Thyroid gland (tissue), 4 donors: ENCODE measurements at places on chromosomes 4 and X. TPM values are rescaled to one million over a fixed set of nuclear protein-coding genes. Genes with fewer than 3 reads are reported as not detected.

- no peaks in the 10 kb centered on the region for H3K36me3 ChIP-seq
- H3K27ac ChIP-seq = no peak overlapping the region
- H3K4me1 ChIP-seq = no peaks in the 10 kb centered on the region
- H3K4me3 ChIP-seq = no peak overlapping the region
- no peaks in the 10 kb centered on the region for H3K27me3 ChIP-seq
These were observed 238.1 kb upstream of the AGA start for GRCh38 chr4:177680308-177680707.

DNA sequence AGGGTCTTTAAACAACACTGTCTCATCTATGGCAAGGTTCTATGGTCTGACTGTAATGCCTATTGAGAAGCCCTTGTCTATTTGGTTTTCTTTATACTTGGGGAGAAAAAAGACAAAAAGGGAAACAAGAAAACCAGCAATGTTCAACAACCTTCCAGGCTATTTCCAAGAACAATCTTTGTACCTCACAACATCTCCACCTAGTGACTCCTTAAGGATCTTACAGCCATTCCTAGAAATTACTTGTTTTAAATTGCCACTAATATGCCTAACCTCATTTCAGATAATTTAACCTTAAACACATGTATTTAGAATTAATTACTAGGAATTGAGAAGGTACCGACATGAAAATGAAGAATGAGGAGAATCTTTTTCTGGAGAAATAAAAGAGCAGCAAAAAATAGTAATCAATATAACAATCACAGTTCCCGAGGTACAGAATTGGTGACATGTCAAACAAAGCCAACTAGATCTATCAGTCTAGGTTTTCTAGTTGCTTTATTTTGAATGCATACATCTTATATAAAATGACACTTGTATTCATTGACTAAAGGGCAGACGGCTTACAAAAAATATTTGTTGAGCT is 1.6 kb upstream of the RBM46 start:
- no peaks in the 10 kb centered on the region for H3K36me3 ChIP-seq
- no peaks in the 10 kb centered on the region for H3K27me3 ChIP-seq
- H3K4me1 ChIP-seq = no peaks in the 10 kb centered on the region
- H3K27ac ChIP-seq = no peak overlapping the region
- no peak for DNase-seq

- no peaks in the 10 kb centered on the region for H3K4me1 ChIP-seq
- H3K36me3 ChIP-seq = no peaks in the 10 kb centered on the region
- DNase-seq = peak; percentile 81
- H3K4me3 ChIP-seq = no peak overlapping the region
- H3K27ac ChIP-seq = no peak overlapping the region
- no peaks in the 10 kb centered on the region for H3K27me3 ChIP-seq
These were observed 1123.7 kb upstream of the POU3F4 start for GRCh38 chrX:82384401-82384800.

ARHGAP24 gene
- 50.5 TPM for total RNA-seq

DNA sequence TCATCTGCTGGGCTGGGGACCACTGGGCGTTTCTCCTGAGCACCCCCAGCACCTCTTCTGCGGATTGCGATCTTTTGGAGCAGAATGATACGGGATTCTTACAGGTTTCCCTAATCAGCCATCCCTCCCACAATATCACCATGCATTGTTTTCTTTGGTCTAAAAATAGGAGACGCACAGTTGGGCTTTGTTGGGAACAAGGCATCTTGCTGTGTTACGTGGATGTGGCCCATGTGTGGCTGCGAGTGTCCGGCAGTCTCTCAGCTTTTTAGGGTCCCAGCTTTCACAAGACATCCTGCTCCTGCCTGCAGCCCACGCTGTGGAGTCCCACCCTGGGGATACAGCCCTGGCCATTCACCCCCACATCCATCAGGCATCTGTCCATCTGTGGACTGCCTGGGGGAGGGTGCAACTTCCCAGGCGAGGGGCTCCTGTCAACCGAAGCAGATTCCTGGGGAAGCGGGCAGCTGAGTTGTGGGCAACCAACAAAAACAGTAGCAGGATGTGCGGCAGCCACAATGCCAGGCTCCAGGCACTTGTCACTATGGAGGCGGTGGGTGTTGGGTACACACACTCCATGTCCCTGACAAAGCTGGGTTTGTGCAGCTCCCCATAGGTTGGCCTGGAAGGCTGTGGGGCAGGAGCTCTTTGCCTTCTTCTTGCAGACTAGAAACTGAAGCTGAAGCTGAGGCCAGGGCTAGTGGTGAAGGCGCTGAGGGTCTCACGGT is 185.5 kb upstream of the PSAPL1 start:
- no peak overlapping the region for H3K4me3 ChIP-seq
- no peaks in the 10 kb centered on the region for H3K4me1 ChIP-seq
- no peak overlapping the region for H3K27ac ChIP-seq
- no peaks in the 10 kb centered on the region for H3K36me3 ChIP-seq

GRCh38 chr4:112557676-112558411 is 41.9 kb upstream of the NEUROG2 start:
- H3K27ac ChIP-seq = no peak overlapping the region
- H3K36me3 ChIP-seq = no peaks in the 10 kb centered on the region
- no peaks in the 10 kb centered on the region for H3K4me1 ChIP-seq
- H3K27me3 ChIP-seq = no peaks in the 10 kb centered on the region

- H3K27me3 ChIP-seq = no peaks in the 10 kb centered on the region
- H3K4me3 ChIP-seq = no peak overlapping the region
- DNase-seq = no peak
These were observed 6.0 kb downstream of the SEL1L3 start for GRCh38 chr4:25856756-25857155.

GRCh38 chr4:2415881-2416563 is 2.4 kb downstream of the ZFYVE28 start:
- H3K4me1 ChIP-seq = peaks cover 27% of the 10 kb centered on the region
- no peaks in the 10 kb centered on the region for H3K36me3 ChIP-seq
- no peak overlapping the region for H3K4me3 ChIP-seq
- H3K27ac ChIP-seq = peak overlapping the region; percentile 68
- H3K27me3 ChIP-seq = no peaks in the 10 kb centered on the region

GRCh38 chr4:48122756-48123155 is 11.3 kb downstream of the TXK start:
- peaks cover 18% of the 10 kb centered on the region for H3K4me1 ChIP-seq
- H3K27ac ChIP-seq = no peak overlapping the region
- H3K36me3 ChIP-seq = no peaks in the 10 kb centered on the region
- H3K4me3 ChIP-seq = no peak overlapping the region

- H3K36me3 ChIP-seq = no peaks in the 10 kb centered on the region
- H3K4me3 ChIP-seq = no peak overlapping the region
- DNase-seq = no peak
- no peaks in the 10 kb centered on the region for H3K27me3 ChIP-seq
- no peak overlapping the region for H3K27ac ChIP-seq
These were observed 41.3 kb upstream of the MXD4 start for GRCh38 chr4:2303121-2303685.

- no peaks in the 10 kb centered on the region for H3K27me3 ChIP-seq
- H3K4me3 ChIP-seq = no peak overlapping the region
- no peaks in the 10 kb centered on the region for H3K36me3 ChIP-seq
- H3K4me1 ChIP-seq = no peaks in the 10 kb centered on the region
- no peak for DNase-seq
These were observed 174.5 kb upstream of the C1QTNF7 start for GRCh38 chr4:15253349-15253748.

GRCh38 chr4:133424605-133425004 is 275.5 kb downstream of the PCDH10 start:
- no peak overlapping the region for H3K4me3 ChIP-seq
- no peaks in the 10 kb centered on the region for H3K36me3 ChIP-seq

TRIM75 gene
- not detected for total RNA-seq

GRCh38 chr4:2304877-2305561 is 43.1 kb upstream of the MXD4 start:
- no peaks in the 10 kb centered on the region for H3K36me3 ChIP-seq
- no peaks in the 10 kb centered on the region for H3K27me3 ChIP-seq
- no peak for DNase-seq
- no peak overlapping the region for H3K27ac ChIP-seq
- no peak overlapping the region for H3K4me3 ChIP-seq

DNA sequence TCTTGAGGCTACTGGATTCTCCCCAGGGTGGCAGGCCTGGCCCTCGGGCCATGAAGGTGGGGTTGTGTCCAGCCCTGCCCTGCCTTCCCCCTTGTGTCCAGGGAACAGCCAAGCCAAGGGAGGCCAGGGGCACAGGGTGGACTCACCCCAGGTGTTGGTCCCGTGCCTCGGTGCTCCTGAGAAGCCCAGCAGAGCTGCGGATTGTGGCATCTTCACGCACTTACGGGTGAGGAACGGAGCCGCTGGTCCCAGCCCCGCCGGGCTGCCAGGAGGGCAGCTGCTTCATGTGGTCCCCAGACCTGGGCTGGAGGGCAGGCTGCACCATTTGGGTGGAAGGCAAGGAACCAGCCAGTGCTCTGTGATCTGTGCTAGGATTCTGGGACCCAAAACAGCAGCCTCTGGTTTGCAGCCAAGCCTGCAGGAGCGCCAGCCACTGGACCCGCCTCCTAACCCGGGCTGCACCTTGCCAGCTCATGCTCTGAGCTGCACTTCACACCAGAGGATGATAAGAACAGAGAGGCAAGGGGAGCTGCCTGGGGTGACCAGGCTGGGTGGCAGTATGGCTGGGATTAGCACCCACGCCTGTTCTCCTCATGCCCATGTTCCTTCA is 36.1 kb upstream of the HMX1 start:
- no peak for DNase-seq
- H3K27ac ChIP-seq = no peak overlapping the region
- H3K27me3 ChIP-seq = no peaks in the 10 kb centered on the region
- H3K4me3 ChIP-seq = no peak overlapping the region
- no peaks in the 10 kb centered on the region for H3K4me1 ChIP-seq
- no peaks in the 10 kb centered on the region for H3K36me3 ChIP-seq

GRCh38 chrX:150446995-150447394 is 83.9 kb downstream of the MAMLD1 start:
- H3K4me1 ChIP-seq = no peaks in the 10 kb centered on the region
- no peak overlapping the region for H3K27ac ChIP-seq
- no peaks in the 10 kb centered on the region for H3K36me3 ChIP-seq
- H3K27me3 ChIP-seq = no peaks in the 10 kb centered on the region

- DNase-seq = no peak
- H3K4me3 ChIP-seq = no peak overlapping the region
- no peak overlapping the region for H3K27ac ChIP-seq
- H3K36me3 ChIP-seq = no peaks in the 10 kb centered on the region
- H3K27me3 ChIP-seq = no peaks in the 10 kb centered on the region
- H3K4me1 ChIP-seq = no peaks in the 10 kb centered on the region
These were observed 5.9 kb downstream of the SMIM43 start for GRCh38 chr4:121758925-121759568.

MXRA5 gene
- total RNA-seq = 52.6 TPM

MTNR1A gene
- total RNA-seq = not detected

FGD1 gene
- total RNA-seq = 7.1 TPM

CSAG1 gene
- total RNA-seq = not detected

- no peak overlapping the region for H3K4me3 ChIP-seq
- no peaks in the 10 kb centered on the region for H3K4me1 ChIP-seq
- no peak for DNase-seq
- H3K27ac ChIP-seq = no peak overlapping the region
- H3K27me3 ChIP-seq = no peaks in the 10 kb centered on the region
These were observed 29.5 kb downstream of the ABLIM2 start for GRCh38 chr4:8129136-8129535.

TCEAL4 gene
- total RNA-seq = 91.8 TPM

SLC10A4 gene
- 0.13 TPM for total RNA-seq

ZFP92 gene
- total RNA-seq = 1.6 TPM

GRCh38 chr4:151990201-151990600 is 229.4 kb upstream of the GATB start:
- H3K36me3 ChIP-seq = no peaks in the 10 kb centered on the region
- no peaks in the 10 kb centered on the region for H3K27me3 ChIP-seq
- H3K4me3 ChIP-seq = no peak overlapping the region
- DNase-seq = no peak
- H3K27ac ChIP-seq = no peak overlapping the region
- H3K4me1 ChIP-seq = no peaks in the 10 kb centered on the region

- no peaks in the 10 kb centered on the region for H3K27me3 ChIP-seq
- peaks cover 28% of the 10 kb centered on the region for H3K4me1 ChIP-seq
- no peak for DNase-seq
- H3K27ac ChIP-seq = no peak overlapping the region
- no peaks in the 10 kb centered on the region for H3K36me3 ChIP-seq
- H3K4me3 ChIP-seq = no peak overlapping the region
These were observed 2.2 kb downstream of the NFKB1 start for GRCh38 chr4:102503301-102503746.

DNA sequence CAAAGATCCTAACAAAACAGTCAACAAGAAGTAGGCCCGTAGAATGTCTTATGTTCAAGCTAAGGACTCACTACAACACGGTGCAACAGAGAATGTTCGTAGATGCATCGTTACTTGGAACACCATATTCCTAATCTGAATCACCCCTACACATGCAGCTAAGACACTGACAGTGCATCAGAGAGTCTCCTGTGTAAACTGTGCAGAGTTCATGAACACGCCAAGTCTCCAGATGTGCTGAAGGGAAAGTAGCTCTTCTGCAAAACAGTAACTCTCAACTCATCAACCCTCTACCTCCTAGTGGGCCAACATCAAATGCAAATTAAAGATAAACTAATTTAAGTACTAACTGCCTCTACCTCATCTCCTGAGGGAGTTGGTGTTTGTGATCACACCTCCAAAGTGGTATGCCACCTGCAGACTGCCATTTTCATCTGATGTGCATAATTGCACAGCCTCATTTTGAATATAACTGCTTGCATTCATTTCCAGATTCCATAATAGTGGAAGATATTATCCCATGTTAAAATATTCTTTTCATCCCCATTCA is 73.5 kb downstream of the MOSPD2 start:
- DNase-seq = no peak
- no peaks in the 10 kb centered on the region for H3K36me3 ChIP-seq
- no peaks in the 10 kb centered on the region for H3K4me1 ChIP-seq
- no peak overlapping the region for H3K4me3 ChIP-seq
- H3K27me3 ChIP-seq = no peaks in the 10 kb centered on the region

DNA sequence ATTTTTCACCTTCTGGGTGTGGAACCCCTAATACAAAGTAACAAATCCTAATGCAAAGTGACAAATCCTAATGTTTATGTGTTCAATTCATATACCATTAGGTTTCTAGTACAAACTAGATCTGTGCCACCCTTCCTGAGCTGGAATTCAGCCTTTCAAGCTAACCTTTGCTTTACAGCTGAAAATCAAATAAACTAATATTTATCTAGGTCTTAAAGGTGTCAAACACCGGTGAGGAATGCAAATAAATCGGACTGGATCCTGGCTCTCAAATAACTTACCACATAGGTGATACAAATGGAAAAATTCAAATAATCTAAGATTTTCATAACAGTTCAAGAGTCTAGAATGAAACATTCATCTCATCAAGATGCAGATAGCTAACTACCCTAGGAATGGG is 11.6 kb downstream of the IRF2 start:
- no peaks in the 10 kb centered on the region for H3K36me3 ChIP-seq

HPGD gene
- 1.9 TPM for total RNA-seq

DNA sequence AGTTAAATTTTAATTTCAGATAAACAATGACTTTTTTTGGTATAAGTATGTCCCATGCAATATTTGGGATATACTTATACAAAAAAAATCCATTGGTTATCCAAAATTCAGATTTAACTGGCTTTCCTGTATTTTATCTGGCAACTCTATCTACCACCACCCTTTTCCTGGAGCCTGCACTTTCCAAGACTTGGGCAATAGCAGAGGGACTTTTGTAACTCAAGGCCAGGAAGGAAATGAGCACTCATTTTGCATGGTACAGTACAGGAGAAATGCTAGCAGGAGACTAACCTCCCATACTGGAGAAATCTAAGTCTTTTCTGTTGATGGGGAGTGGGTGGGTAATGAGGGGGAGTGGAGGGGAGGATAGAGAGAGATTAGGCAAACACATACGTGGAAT is 37.7 kb upstream of the PLAC1 start:
- DNase-seq = no peak
- no peaks in the 10 kb centered on the region for H3K27me3 ChIP-seq
- no peak overlapping the region for H3K27ac ChIP-seq
- H3K36me3 ChIP-seq = no peaks in the 10 kb centered on the region

- H3K36me3 ChIP-seq = no peaks in the 10 kb centered on the region
- DNase-seq = no peak
- H3K4me3 ChIP-seq = no peak overlapping the region
These were observed 76.9 kb upstream of the AFAP1 start for GRCh38 chr4:8016527-8016926.

RS1 gene
- total RNA-seq = 0.67 TPM
